Posterior cingulate gyrus (tissue), 11 donors: ENCODE measurements at places on chromosomes 3 and 15.

- DNase-seq, result no peak
Observed at GRCh38 chr15:29541309-29541708, 271.7 kb upstream of the NSMCE3 start.

DNA sequence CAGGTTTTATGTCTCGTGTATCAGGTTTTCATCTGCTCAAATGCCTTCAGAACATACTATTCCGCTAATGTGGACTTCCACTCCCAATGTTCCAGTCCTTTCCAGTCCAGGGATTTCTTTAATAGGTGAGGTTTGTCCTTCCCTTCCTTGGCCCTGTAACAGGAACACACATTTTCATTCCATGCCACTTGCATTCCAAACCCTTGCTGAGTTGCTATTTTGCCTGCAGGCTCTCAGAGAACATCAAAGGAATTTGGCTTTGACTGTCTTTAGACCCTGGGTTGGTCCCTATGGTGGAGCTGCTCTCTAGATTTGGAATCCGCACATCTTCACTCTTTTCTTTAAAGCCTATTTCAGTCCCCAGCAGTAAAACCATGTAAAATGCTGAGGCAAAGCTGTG is 12.3 kb upstream of the ALCAM start:
- DNase-seq, result no peak

DNA sequence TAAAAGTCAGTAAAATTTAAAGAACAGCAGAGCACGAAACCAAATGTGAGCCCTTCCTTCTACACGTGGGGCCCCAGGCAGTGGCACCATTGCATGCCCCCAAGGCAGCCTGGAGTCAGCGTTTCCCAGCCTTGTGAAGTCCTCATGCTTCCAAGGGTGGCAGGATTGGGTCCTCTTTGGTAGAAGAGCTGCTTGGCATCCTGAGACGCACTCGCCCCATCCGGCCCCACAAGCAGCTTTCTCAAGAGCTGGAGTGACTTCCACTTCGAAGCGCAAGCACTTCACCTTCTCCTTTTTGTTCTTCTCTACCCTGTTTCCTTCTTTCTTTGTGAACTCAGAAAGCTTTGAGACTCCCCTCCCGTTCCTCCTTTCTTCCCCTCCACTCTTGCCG is 34.7 kb downstream of the ZNF710 start:
- no peak for DNase-seq

DNA sequence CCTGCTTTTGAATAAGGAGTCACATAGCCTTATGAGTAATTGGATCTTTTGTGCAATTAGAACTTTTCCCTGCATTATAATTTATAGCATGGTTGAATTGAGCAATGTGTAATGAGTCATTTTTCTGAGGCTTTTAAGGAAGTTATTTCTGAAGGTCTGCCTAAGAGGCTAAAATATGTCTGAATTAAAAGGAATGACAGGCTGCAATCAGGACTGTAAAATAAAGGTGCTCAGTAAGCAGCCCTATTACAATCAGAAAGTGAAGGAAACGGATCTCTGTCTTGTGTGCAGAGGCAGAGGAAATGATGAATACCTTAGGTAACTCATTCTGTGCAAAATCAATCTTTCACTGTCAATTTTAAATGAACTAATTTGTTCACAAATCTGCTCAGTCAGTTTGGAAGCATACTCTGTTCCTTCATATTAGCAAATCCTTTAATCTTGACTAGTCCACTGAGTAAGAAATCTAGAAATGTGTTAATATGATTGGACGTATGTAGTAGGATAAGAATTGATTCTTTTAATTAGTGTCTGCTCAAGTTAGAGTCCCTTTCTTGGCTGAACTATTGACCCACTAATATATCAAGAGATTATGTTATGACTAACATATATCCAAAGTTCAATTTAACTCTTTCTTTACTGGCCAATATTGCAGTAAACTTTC is 290.1 kb downstream of the ZIC1 start:
- no peak for DNase-seq

DNA sequence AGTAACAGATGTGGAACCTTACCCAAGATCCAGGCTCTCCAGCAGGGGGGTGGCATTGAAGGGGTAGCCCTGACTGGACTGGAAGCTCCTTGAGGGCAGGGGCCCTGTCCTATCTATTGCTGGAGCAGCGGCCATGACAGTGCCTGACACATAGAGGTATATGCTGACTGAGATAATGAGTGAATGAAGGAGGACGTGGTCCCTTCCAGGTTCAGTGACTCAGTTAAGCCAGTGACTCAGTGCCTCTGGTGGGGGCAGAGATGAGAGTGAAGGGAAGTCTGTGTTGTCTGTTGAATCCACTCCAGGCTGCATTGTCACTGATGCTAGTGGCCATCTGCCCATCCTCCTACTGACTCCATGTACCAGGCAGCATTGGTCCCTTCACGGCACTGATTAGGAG is 13.0 kb upstream of the CTXND1 start:
- no peak for DNase-seq

DNA sequence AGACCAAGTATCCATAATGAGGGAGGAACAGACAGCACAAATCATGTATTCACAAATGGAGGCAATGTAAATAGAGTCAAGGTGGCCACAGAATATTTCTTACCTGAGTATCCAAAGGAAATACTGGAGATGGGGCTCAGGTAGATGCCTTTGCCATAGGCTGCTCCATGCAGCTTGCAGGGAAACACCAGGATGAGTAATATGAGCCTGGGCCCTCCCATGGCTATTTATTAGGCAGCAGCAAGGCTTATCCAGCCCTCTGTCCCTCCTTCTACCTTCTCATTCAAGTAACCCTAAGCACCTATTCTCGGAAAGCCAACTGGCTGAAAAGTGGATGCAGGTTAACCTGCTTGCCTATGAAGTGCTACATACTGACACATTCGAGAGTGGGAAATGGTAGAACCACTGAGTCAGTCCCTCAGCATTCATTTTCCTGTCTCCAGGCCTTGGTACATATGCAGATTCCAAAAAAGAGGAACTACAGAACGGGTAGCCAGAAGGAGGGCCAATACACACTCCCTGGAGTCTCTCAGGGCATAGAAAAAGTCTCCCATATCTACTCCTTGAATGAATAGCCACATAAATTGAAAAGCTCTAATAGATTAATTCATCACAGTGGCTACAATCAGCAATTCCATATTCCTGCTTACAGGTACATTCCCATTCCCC is 18.3 kb upstream of the PKM start:
- no peak for DNase-seq

- DNase-seq, result no peak
Observed at GRCh38 chr3:113499081-113499480, 15.9 kb downstream of the SPICE1 start.

- DNase-seq, result no peak
Observed at GRCh38 chr3:20078194-20078714, 38.0 kb downstream of the KAT2B start.

- DNase-seq, result no peak
Observed at GRCh38 chr15:38714309-38715072, 149.9 kb upstream of the RASGRP1 start.

- no peak for DNase-seq
Observed at GRCh38 chr3:144032531-144033239, 61.1 kb downstream of the DIPK2A start.

- DNase-seq, result no peak
Observed at GRCh38 chr15:101372149-101372577, 77.1 kb upstream of the SNRPA1 start.

GRCh38 chr3:68274286-68274685 is 619.9 kb upstream of the SUCLG2 start:
- no peak for DNase-seq

DNA sequence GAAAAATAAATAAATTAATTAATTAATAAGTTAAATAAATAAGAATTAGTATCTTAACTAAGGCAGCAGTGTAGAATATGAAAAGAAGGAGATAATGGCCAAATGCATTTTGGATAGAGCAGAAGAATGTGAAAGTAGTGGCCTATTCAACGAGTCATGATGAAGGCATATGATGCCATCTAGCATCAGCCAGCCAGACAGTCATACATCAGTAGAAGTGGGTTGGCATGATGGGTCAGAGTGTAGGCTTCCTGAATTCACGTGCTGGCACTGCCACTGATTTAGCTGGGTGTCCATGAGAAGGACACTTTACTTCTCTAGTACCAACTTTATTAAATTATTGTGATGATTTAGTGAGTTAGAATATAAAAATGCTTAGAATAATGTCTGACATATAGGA is 256.1 kb upstream of the ARPP21 start:
- no peak for DNase-seq

DNA sequence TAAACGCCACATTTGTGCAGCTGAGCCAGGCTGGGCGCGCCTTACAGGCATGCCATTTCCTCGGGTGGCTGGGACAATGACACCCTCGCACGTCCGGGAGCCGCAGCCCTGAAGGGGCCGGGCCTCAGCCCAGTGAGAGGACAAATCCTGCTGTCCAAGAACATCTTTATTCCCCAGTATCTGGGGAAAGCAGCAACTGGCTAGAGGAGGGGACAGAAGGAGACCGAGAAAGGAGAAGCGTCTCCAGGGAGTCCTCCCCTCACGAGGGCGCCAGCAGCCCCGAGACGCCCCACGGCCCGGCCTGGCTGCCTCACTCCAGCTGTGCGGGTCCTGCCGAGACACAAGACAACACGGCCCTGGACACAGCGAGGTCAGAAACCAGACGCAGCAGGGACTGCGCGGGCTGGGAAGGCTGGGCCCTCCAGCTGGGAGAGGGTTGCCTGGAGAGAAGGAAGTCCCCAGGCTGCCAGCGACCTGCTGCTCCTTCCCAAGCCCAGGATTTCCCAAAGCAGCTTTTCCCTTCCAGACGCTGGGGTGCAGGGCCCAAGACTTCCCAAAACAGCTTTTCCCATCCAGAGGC is 130.2 kb downstream of the CHSY1 start:
- peak; percentile 45 for DNase-seq

DNA sequence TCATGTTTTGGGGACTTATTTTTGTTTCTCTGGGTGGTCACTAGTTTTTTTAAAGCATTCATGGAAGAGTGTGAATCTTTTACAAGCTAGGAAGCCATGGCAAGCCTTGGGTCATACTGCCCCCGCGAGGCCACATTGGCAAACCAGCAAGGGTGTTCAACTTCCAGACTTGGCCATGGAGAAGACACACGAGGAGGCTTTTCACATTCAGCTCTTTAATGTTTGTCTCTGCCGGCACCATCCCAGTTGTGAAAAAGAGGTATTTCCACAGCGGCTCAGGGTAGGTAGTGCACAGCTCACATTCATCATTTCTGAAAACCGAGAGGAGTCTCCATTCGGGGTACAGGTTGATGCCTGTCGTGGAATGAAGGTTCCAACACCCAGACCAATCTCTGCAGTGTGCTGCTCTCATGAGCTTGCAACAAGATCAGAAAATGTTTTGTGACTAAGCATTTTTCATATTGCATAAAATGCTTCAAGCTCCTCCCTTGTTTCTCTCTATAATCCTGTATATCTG is 7.7 kb downstream of the CCR5 start:
- peak; percentile 93 for DNase-seq

- DNase-seq, result no peak
Observed at GRCh38 chr15:98938105-98938417, 69.5 kb downstream of the PGPEP1L start.

DNA sequence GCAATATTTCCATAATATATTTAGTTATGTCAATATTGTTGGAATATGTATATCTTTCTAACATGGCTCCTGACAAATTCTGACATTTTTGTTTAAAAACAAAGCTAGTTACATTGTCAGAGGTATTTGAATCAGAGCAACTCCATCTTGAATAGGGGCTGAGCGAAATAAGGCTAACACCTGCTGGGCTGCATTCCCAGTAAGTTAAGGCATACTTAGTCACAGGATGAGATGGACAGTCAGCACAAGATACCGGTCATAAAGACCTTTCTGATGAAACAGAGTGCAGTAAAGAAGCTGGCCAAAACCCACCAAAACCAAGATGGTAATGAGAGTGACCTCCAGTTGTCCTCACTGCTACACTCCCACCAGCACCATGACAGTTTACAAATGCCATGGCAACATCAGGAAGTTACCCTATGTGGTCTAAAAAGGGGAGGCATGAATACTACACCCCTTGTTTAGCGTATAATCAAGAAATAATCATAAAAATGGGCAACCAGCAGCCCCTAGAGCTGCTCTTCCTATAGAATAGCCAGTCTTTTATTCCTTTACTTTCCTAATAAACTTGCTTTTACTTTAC is 30.4 kb downstream of the RPL22L1 start:
- no peak for DNase-seq

DNA sequence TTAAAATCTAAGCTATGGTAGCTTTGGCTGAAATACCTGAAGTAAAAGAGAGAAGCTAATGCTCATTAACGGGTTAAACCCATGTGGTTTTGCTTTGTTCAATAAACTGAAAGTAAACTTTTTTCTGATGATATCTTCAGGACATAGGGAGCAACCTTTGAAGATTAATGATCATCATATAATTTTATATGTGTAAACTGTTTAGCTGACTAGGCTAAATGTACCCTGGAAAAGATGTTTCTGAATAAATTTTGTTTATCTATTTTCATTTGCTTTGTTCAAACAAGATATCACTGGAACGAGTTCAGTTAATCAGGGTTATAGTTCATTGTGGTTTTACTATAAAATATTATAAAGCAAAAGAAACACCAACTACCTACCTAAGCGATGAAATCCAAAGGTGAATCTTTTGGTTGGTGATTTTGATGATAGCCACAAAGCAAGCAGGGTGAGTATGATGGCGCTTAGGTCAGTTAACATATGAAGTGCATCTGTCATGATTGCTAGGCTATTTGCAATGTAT is 11.7 kb downstream of the SLC30A4 start:
- no peak for DNase-seq

- DNase-seq, result no peak
Observed at GRCh38 chr3:31539275-31539674, 6.5 kb downstream of the STT3B start.

GRCh38 chr3:38582941-38583645 is 66.4 kb downstream of the SCN5A start:
- DNase-seq, result no peak

- DNase-seq, result no peak
Observed at GRCh38 chr3:147269907-147270306, 136.4 kb downstream of the ZIC4 start.

DNA sequence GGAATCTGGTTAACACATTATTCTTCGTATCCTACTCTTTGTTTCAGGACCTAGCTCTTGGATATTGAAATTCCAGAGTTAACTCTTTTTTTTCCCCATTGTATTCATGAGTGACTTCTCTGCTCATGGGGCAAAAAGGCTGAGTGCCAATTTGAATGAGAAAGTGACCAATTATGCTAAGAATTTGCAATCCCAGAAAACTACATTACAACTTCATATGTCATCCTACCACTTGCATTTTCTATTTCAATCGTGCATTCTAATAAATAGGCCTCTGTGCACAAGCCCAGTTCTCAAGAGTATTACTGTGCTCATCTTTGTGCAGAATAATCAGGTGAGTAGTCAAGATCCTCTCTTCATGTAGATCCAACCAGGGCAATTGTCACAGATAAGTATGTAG is 537.8 kb downstream of the OTOL1 start:
- no peak for DNase-seq

- no peak for DNase-seq
Observed at GRCh38 chr3:88019024-88019423, 39.8 kb downstream of the CGGBP1 start.
